Tongue (tissue), 3 donors: ENCODE measurements at places on chromosomes 4 and X.
A peak's percentile ranks its signal among the peaks of the same experiment; 100 is the strongest.

- no peak for DNase-seq
Observed at GRCh38 chr4:5423670-5424069, 284.7 kb downstream of the EVC2 start.

GRCh38 chr4:137531168-137531985, 917 bp downstream of the PCDH18 start:
- peak; percentile 85 for DNase-seq

GRCh38 chrX:53093177-53093655, 726 bp upstream of the KANTR start:
- peak; percentile 83 for DNase-seq

DNA sequence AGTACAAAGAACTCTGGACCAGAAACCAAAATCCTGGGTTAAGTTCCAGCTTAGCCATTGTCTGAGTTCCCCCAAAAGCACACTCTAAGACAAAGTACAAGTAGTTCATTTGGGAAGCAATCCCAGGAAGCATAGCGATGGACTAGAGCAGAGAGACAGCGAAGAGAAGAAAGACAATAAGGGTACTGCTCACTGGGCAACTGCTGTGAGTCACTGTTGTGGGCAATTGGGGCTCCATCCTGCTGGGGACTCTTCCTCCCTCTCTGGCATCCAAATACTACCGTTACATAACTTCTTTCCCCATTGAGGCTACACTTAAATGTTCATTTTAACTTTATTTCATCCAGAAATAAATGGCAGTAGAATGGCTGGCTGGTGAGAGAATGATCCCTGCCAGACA, 14.1 kb downstream of the SRPX start:
- DNase-seq: no peak

DNA sequence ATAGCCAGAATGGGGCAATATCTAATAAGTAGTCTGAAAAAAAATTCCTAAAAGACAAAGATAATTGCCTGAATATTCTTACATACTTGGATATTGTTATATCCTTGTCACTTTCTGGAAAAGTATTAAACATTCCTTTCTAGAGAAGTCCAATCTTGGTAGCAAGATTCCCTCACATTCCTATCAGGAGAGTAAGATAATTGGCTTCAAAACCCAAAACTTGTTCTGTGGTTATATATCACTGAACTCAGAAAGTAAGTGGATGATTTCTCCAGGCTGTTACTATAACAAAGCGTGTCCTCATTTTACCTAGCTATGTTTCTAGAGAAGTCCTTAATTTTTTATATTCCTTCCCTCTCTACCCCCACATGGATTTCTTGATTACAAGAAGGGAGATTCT, 46.0 kb upstream of the TEX13A start:
- no peak for DNase-seq

- no peak for DNase-seq
Observed at GRCh38 chr4:129064717-129065116, 28.6 kb downstream of the SCLT1 start.

DNA sequence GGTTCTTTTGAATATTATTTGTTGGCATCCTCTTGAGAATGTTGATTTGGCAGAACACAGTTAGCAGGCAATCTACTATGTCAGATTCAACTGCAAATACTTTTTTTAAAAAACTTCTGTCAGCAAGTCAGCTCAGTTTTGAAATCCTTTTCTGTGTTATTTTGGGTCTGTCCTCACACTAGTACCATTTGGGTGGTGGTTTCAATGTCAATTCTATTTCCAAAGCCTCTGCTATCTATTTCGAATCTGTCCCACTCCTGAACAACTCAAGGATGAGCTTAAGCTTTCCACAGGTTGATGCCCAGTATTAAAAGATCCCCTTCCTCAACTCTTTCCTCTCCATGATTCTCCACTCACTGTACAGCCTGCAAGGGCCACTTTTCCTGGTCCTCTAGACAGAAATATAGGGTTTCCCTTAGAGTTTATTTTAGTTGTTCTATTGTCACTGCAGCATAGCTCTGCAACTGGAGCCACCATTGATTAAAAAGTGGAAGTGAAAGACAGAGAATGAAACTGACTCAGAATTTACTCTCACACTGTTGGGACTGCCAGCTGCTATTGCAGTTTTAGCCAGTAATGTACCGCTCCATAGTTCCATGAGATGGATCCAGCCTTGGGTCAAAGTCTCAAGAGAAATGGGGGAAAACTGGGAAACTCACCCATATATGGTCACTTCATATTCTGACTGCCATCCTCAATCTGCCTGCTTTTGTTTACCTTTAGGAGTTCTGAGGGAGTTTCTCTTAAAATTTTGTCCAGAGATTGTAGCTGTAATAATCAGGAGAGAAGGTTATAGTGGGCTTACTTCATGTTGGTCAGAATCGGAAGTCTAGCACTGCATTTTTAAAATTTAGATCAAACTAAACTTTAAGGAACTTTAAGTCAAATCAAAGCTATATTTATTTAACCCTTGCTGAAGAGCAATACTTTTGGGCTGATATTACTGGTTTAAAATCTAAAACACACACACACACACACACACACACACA, 14.6 kb downstream of the HDX start:
- DNase-seq: no peak

DNA sequence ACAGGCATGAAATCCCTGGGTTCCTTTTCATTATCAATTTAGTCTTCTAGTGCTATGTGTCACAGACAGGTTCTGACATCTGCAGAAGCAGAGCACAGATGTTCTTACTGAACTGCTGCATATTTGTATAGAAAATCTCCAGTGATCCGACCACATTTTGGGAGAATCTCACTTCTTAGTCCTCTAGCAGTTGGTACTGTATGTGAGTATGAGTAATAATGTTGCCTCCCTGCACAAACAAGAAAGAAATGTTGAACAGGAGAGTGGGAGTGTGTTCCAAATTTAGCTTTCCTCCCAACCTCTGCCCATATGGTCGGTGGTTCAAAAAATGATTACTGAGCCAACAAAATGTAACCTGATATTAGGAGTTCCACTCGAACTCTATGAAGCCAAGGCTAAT, 165.3 kb upstream of the GPC4 start:
- DNase-seq: no peak

DNA sequence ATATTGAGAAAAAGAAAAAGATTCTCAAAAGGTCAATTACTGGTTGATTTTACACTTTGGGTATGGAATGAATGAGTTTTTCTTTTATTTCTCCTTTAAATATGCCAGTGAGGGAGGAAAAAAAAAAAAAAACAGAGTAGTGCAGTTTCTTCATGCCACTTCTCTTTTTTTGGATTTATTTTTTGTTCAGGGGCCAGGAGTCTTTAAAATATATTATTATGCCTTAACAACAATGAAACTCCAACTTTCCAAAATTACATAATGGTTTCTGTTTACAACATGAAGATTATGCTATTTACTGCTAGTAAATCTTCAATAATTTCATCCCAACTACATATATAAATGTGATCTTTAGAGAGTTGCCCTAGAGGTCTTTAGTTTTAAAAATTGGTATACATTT, 31.9 kb downstream of the DTHD1 start:
- no peak for DNase-seq

- DNase-seq: no peak
Observed at GRCh38 chr4:43277003-43277402, 384.5 kb downstream of the GRXCR1 start.

DNA sequence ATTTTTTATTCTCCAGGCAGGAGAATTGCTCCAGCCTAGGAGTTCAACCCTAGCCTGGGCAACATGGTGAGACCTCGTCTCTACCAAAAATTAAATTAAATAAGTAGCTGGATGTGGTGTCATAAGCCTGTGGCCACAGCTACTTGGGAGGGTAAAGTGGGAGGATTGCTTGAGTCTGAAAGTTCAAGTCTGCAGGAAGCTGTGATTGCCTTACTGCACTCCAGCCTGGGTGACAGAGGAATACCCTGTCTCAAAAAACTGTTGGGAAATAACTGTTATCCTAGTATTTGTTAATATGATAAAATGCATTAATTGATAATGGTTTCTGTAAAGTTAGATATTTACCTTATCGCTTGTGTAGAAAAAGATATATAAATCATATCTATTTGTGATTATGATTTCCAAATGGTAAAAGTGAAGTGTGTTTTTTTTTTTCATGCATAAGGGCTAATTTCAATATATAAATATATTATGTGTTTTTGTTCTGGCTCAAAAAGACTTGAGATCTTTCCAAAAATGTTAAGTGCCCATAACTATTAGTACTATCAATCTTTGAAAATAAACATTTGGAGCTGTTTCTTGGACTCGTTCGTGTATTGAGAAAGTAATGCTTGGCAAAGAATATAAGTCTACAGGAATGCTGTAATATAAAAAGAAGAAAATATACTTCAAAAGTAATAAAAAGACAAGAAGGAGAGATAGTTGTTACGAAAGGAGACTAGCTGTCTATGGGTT, 396.6 kb downstream of the ADGRL3 start:
- DNase-seq: no peak

DNA sequence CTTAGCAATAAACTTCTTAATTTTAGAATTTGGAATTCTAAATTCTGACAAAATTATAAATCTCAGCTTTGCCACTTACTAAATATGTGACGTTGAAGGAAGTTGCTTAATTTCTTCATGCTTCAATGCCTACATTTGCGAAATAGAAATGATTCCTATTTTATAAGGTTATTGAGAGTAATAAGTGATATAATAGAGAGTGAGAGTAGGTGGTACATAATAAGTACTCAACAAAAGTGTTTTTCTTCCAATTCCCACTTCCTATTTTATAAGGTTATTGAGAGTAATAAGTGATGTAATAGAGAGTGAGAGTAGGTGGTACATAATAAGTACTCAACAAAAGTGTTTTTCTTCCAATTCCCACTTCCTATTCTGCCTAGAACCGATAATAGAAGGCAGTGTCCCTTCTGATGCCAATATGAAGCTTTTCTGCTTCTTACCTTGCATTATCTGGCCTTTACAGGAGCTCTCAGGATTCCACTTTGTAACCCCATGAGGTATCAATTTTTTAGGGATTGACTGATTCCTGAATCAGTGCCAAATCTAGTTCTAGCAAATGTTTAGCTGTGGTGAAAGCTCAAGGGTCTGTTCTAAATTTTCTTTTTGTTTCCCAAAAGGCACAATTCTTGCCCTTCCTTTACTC, 31.4 kb downstream of the VSIG4 start:
- no peak for DNase-seq

- DNase-seq: no peak
Observed at GRCh38 chrX:124268099-124268498, 64.4 kb upstream of the TEX13D start.

DNA sequence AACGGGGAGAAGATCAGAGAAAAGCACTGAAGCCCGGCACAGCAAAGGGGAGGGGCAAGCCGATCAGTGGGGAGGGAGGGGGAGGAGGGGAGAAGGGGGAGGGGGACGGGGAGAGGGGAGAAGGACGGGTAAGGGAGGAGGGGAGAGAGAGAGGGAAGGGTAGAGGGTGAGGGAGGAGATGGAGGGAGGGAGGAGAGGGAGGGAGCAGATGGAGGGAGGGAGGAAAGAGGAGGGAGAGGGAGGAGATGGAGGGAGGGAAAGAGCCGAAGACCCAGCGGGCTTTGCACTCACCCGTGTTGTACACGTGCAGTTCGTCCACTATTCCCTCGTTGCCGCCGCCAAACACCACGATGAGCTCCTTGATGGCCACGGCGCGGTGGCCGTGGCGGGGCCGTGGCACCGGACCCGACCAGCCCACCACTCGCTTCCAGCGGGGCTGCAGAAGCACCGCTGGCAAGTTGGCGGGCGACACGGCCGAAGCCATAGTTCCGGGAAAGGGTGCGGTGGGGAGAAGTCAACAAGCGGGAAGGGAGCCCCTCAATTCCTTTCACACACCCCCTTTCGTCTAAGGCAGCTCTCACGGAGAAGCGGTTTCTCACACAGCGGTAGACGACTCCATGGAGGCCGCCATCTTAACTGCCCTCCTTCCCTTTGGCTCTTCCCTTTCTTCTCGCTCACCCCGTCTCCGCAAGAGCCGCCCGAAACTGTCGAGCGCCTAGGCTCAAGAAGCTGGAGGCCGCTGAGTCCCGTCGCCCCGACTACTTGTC, 1.1 kb downstream of the HCFC1 start:
- peak; percentile 82 for DNase-seq

DNA sequence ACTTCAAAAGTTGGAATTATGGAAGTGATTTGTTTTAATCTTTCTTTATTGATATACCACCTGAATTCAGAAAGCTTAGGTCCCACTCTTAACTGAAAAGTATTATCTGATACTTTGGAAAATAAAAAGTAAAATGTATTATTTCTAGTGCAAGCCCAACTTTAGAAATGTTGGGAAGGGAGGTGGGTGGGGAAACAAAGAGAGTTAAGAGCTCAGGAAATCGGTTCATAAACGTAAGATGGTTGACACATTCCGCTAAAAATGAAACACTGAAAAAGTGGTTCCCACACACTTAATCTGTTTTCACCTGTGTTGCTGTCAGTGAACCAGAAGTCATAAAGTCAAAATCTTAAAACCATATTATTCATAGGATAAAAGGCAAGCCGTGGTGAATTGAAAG, 237.4 kb downstream of the BANK1 start:
- no peak for DNase-seq

- DNase-seq: no peak
Observed at GRCh38 chr4:111228874-111229273, 606.0 kb upstream of the PITX2 start.

GRCh38 chr4:2868877-2869487, 25.3 kb downstream of the ADD1 start:
- DNase-seq: no peak

GRCh38 chr4:121093261-121093660, 20.9 kb upstream of the NDNF start:
- DNase-seq: no peak

GRCh38 chrX:113699939-113700338, 859.3 kb upstream of the AMOT start:
- no peak for DNase-seq

DNA sequence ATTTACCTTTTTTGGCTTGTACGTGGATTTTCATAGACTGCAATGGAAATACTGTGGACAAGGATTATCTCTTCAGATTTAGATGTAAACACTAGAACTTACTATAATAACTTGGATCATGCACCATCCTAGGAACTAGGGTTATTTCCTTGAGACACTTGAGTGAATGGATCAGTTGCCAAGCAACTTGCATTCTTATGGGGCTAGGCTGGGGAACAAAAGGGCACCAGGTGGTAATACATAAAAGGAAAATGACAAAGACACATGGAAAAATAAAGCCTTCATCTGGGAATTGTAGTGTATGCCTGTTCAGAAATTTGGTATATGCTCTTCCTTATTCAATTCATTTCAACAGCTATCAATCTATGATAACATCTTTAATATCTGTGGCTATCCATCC, 247.1 kb downstream of the SPRY1 start:
- DNase-seq: peak; percentile 30

GRCh38 chr4:1550122-1551070, 133.7 kb downstream of the FAM53A start:
- DNase-seq: no peak

- no peak for DNase-seq
Observed at GRCh38 chr4:20272411-20272872, 20.7 kb downstream of the SLIT2 start.

GRCh38 chr4:87093443-87094123, 126.8 kb downstream of the KLHL8 start:
- DNase-seq: peak; percentile 69

GRCh38 chrX:39633293-39633692, 464.5 kb downstream of the BCOR start:
- DNase-seq: no peak

- no peak for DNase-seq
Observed at GRCh38 chr4:108118505-108118904, 50.2 kb downstream of the LEF1 start.

GRCh38 chr4:127236889-127237288, 395.9 kb upstream of the INTU start:
- no peak for DNase-seq

- DNase-seq: peak; percentile 61
Observed at GRCh38 chr4:128287141-128287870, at the start of gene PGRMC2. Gene PGRMC2 (minus strand): TSS chr4:128287813. CDS start chr4:128287790, 23 bp downstream.

- peak; percentile 6 for DNase-seq
Observed at GRCh38 chrX:117510453-117510852, 606.2 kb downstream of the KLHL13 start.
